Stimulated activated CD8-positive, alpha-beta memory T cell treated with anti-CD3 and anti-CD28 coated beads, Interleukin-2, amount 100 ng/mL, for 1 hour (primary cell): ENCODE measurements at places on chromosomes 4 and X.

GRCh38 chr4:172826346-172826745 lies 342.3 kb upstream of the GALNT7 start:
- no peak for DNase-seq

GRCh38 chrX:148133105-148133725 lies 152.1 kb downstream of the FMR1NB start:
- no peak for DNase-seq

DNA sequence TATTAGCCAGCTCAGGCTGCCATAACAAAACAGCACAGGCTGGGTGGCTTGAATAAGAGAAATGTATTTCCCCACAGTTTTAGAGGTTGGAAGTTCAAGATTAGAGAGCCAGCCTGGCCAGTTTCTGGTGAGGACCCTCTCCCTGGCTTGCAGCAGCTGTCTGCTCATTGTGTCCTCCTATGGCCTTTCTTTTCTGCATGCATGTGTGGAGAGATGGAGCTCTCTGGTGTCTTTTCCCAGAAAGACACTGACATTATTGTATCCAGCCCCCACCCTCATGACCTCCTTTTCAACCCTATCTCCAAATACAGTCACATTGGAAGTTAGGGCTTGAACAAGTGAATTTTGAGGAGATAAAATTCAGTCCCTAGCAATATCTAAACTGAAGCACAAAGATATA lies 263.8 kb upstream of the PABPC4L start:
- no peak for DNase-seq

- no peak for DNase-seq
Observed at GRCh38 chr4:147950841-147951240, 219.0 kb downstream of the ARHGAP10 start.

GRCh38 chr4:84269536-84270044 lies 229.5 kb downstream of the NKX6-1 start:
- DNase-seq = no peak

DNA sequence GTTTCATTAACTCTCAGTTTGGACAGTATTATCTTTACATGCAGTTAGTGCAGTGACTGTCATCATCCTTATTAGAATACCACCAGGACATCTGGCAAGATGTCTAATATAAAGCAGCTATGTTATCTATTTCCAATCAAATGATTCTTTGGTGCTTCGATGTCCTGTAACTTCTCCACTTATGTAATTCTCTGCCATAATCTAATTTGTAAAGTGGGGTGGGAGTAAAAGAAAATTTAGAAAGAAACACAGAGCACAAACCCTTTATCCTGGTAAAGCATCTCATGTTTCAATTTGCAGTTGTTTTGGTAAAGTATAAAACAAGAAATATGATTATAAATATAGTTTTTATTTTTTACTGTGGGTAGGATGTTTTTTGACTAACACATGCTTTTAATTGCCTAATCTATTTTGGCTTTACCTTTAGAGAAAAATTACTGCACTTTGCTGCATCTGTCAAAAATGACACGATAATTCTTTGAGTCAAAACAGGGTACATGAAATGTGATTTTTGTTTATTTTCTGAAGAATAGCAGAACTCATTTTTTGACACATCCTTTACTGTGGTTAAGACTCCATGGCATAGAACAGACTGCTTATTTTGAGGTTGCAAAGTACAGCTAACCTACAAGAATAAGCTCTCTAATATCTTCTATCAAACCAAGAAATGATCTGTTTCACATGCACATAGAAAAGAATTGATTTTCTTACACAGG lies 382.9 kb downstream of the RPA4 start:
- no peak for DNase-seq
